ENCODE measurements at places on chromosomes 7 and 10. TPM values are rescaled to one million over a fixed set of nuclear protein-coding genes. Genes with fewer than 3 reads are reported as not detected.

Gene OGDH
- total RNA-seq, result 138 TPM

Gene GPR15LG
- not detected for total RNA-seq

Gene BUD23
- total RNA-seq, result 37.6 TPM

Gene LIPJ
- not detected for total RNA-seq

Gene ANKRD61
- total RNA-seq, result 0.13 TPM

Gene HGF
- 51.1 TPM for total RNA-seq

Gene AKR1C2
- total RNA-seq, result 14.9 TPM

Gene SRGN
- total RNA-seq, result 498 TPM

Gene NPTX2
- 3.3 TPM for total RNA-seq

Gene MSMB
- not detected for total RNA-seq

Gene ITGA8
- total RNA-seq, result 43.7 TPM

Gene SPDYE6
- not detected for total RNA-seq

Gene HTR7
- total RNA-seq, result 21.2 TPM

Gene TMEM178B
- 2.3 TPM for total RNA-seq

Gene FXYD4
- not detected for total RNA-seq

Gene RBM48
- 8.1 TPM for total RNA-seq

Gene AGR2
- total RNA-seq, result not detected

Gene NUP42
- 28.7 TPM for total RNA-seq

Gene VWDE
- not detected for total RNA-seq

Gene HECW1
- total RNA-seq, result 0.26 TPM

Gene CALML5
- total RNA-seq, result not detected

Gene SLC39A12
- not detected for total RNA-seq

Gene NFE2L3
- total RNA-seq, result 3.0 TPM

Gene CCL24
- total RNA-seq, result not detected

Gene RBM17
- 25.6 TPM for total RNA-seq

Gene SPRN
- 1.6 TPM for total RNA-seq

Gene LIPK
- total RNA-seq, result not detected

Gene TAF5
- 4.5 TPM for total RNA-seq

Gene CRYGN
- not detected for total RNA-seq

Gene NOS3
- 0.33 TPM for total RNA-seq

Gene CALCR
- not detected for total RNA-seq

Gene IGF2BP3
- total RNA-seq, result 77.8 TPM

Gene GIMAP5
- not detected for total RNA-seq

Gene CPED1
- total RNA-seq, result 64.8 TPM

Gene AOAH
- not detected for total RNA-seq

Gene SEC61A2
- 10.6 TPM for total RNA-seq

Gene NPY4R2
- total RNA-seq, result not detected

Gene FKBP9
- total RNA-seq, result 312 TPM

Gene STX1A
- 40.8 TPM for total RNA-seq

Gene IGFBP3
- total RNA-seq, result 1,159 TPM

Gene FFAR4
- total RNA-seq, result not detected

Gene PALD1
- total RNA-seq, result 0.40 TPM

Gene ANK3
- total RNA-seq, result 67.8 TPM
